NCI-H2081 (cell line): ENCODE measurements at places on chromosomes 5 and 9.

DNA sequence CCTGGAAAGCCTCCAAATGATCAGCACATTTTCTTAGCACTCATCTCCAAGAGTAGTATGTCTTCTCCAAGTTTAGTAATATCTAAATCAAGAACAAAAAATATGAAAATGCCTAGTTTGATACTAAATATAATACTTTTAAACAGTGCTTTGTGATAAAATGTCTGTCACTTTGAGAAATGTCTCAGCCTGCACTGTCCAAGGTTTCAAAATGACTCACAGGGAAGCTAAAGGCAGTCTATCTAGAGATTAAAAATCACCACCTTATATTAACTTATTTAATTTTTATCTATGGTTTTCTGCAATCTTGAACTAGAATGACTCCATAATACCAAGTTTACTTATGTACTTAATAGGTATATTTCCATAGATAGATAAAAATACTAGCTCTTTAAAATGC, 633.0 kb upstream of the C9orf72 start:
- DNase-seq, result no peak

DNA sequence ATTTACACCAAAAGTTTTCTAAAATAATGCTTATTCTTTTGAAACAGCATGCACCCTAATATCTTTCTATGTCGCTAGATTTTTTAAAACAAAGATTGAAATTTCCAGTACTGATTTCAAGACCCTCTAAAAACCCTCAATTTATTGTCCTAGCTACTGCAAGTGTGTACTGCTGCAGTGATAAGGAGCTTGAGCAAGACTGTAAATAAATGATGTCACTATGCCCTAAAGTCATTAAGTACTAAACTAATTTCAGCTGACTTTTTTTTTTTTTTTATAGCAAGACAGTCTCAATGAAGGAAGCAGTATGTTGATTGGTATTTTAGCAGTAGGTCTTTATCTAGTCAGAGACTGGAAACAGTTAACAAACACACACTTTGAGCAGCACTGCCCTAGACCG, 12.2 kb upstream of the MIER3 start:
- DNase-seq, result no peak

- no peak for DNase-seq
Observed at GRCh38 chr5:7445068-7445467, 49.1 kb downstream of the ADCY2 start.

DNA sequence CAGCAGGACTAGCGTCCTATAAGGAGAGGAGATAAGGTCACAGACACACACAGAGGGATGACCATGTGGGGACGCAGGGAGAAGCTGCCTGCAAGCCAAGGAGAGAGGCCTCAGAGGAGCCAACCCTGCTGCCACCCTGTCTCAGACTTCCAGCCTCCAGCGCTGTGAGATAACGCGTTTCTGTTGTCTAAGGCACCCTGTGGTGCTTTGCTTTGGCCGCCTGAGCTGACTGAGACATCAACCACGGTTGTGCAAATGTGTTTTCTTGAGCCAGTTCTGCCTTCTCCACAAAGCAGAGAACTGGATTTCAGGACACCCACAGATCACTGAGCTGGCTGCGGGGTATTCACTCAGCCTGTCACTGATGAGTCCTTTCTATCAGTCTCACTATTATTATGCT, 149.1 kb downstream of the NXNL2 start:
- DNase-seq, result no peak

- DNase-seq, result no peak
Observed at GRCh38 chr9:86242071-86242470, 17.4 kb downstream of the C9orf153 start.

DNA sequence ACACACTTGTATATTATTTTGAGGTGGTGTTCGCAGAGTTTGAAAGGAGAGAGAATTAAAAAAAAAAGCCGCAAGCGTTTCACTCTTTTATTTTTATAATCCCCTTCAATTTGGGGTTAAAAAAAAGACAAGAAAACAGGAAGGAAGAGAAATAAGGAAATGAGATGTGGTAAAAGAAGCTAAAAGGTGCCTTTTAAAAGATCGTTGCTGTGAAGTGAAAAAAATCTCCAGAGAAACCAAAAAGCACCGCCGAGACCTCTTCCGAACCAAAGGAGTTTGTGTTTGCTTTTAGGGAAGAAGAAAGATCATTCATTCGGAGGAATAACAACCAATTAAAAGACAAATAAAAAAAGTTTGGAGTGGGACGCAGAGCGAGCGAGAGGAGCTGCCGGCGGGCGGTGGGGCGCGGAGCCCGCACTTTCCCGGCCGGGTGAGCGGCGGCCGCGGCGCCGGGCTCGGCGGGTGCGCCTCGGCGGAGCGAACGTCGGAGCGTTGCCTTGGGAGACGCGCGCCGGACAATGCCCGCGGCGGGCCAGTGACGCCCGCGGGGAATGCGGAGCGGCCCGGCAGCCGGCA, 355 bp downstream of the TLE4 start:
- DNase-seq, result peak; percentile 57

GRCh38 chr9:35700942-35701341, 11.2 kb upstream of the TPM2 start:
- no peak for DNase-seq

GRCh38 chr5:81805086-81805485, 54.2 kb upstream of the SSBP2 start:
- no peak for DNase-seq

DNA sequence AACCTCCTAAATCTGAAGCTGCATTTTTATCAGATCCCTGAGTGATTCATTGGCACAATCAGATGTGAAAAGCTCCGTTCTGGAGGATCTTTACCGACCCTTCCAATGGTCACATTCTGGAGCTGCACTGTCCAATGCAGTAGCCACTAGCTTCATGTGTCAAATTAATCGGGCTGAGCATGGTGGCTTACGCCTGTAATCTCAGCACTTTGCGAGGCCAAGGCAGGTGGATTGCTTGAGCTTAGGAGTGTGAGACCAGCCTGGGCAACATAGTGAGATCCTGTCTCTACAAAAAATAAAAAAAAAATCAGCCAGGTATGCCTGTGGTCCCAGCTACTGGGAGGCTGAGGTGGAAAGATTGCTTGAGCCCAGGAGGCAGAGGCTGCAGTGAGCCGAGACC, 3.7 kb downstream of the IL17B start:
- no peak for DNase-seq

DNA sequence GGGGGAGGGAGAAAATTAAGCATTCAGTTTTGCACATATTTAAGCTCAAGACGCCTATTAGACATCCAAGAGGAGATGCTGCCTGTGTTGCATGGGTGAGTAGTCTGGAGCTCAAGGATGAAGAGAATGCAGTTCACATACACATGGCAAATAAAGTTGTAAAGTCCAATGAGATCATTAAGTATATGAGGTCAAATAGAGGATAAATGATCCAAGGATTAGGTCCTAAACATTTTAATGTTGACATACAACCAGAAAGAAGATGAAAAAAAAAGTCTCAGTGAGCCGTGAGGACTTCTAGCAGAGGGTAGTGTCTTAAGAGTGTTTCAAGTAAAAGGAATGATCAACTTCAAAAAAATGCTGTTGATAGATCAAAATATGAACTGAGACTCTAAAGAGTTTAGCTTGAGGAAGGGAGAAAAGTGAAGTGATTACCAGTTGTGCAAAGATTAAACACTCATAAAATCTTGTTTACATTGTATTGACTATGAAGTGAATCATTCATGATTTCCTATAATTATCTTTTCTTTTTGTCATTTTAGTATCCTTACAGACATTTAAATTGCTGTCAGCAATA, 251.8 kb downstream of the ZNF608 start:
- DNase-seq, result no peak

- peak; percentile 88 for DNase-seq
Observed at GRCh38 chr5:11384441-11385250, 519.6 kb downstream of the CTNND2 start.

DNA sequence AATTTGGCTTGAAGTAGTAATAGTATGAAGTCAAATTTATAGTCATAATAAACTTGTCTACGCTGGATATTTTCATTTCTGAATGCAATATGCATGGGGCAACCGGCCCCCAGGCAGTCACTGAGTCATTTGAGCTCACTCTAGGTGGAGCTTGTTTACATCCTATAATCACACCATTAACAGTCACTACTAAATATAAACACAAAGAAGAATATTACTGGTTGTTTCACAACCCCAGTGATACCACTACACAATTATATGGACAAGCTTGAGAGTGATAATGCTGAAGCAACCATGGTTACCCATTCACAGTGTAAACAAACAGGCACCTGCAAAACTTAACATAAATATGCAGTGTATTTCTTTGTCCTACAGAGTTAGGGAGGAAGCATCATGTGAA, 68.7 kb downstream of the MARCHF3 start:
- DNase-seq, result peak; percentile 23

- DNase-seq, result no peak
Observed at GRCh38 chr9:20837166-20837565, 153.1 kb downstream of the FOCAD start.

GRCh38 chr5:134005417-134006061, 764 bp upstream of the VDAC1 start:
- DNase-seq, result no peak

GRCh38 chr5:123286891-123287290, 136.3 kb downstream of the CEP120 start:
- DNase-seq, result no peak

- no peak for DNase-seq
Observed at GRCh38 chr9:36207016-36207415, 16.3 kb downstream of the CLTA start.

- DNase-seq, result no peak
Observed at GRCh38 chr5:176178789-176179188, 59.4 kb upstream of the SIMC1 start.

DNA sequence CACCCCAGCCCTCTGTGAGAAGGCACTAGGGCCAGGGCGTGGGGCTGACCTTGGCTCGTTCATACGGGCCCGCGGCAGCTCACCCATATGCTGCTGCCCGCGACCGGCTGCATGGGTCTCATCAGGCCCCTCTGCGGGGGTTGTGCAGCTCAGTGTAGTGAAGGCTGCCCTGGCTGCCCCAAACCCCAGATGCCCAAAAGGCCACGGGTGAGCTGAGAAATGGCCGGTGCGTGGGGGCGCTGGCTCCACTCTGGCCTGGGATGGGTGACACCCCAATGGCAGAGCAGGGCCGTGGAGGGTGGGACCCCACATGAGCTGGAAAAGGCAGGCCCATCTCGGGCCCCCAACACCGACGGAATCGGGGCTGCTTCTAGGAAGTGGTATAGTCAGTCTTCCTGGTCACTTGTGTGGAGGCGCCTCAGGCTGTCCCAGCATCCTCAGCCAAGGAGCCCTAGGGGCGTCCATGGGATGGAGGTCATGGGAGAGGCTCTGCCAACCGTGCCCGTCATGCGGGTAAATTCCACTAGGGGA, 19.4 kb upstream of the LRRC14B start:
- DNase-seq, result no peak

DNA sequence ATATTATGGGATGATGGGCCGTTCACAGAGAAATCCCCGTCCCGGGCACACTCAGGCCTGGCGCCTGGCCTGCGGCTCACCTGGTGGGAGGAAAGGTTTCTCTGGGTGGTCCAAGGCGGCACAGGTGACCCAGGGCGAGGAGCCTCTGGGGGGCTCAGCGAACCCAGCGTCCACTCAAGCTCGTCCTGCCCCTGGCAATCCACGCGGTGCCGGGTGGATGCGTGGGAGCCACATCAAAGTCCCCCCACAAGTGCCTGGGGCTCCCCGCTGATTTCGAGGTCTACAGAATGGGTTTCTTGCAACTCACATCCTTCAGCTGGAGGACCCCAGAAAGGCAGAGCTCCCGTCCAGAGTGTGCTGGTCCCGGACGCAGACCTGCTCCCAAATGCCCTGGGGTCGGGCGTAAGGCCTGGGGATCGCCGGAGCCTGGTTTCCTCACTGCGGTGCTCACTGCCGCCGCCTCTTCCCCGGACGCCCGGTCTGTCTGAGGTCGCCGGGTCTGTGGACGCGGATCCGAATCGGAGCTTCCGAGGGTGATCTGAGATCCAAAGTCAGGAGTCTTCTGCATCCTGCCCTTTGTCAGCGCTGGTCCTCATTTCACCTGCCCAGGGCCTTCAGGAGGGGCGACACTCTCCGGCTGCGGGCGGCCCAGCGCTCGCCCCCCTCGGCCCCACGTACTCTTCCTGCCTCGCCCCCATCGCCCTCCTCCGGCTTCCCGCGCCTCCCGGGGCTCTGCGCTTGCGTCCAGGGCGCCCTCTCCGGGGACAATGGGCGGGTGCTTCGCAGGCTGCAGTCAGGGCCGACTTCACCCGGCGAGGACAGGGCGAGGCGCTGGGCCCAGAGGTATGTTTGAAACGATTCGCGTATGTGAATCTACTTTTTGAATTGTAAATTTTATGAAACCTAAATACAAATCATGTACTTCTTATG, 20.0 kb upstream of the RUFY1 start:
- DNase-seq, result no peak

DNA sequence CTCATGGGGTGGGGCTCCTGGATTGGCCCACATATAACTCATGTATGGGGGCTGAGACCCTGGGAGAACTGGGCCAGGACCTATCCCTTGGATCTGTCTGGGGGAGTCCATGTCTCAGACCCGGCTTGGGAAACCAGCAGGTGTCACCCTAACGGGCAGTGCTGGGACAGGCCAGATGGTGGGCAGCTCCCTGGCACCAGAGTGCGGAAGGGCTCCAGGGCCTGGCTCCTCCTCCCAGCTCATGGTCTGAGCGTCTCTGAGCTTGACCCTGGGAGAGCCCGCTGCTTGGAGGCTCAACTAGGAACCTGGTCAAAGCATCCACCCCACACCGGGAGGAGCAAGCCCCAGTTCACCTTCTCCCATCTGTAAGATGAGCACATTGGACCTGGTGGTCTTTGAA, 15.5 kb upstream of the NCS1 start:
- DNase-seq, result no peak

GRCh38 chr5:109676920-109677319, 12.8 kb upstream of the MAN2A1 start:
- no peak for DNase-seq

DNA sequence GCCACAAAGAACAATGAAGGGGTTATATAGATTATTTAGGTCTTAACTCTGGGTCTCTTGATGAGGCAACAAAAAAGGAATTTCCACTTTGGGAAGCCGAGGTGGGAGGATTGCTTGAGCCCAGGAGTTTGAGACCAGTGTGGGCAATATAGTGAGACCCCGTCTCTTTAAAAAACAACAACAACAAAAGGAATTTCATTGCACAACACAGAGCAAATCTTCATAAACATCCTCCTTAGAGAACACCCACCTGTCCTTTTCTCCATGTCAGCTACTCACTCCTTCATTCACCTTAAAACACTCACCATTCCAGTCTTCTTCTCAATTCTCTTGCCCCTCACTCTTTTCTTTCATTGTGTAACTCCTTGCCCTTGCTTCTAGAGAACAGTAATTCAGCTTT, 39.8 kb upstream of the CEMIP2 start:
- DNase-seq, result no peak
